ENCODE measurements at places on chromosomes 5 and 9.

- DNase-seq = no peak
Measured at GRCh38 chr9:112571624-112572355, 85.2 kb downstream of the KIAA1958 start.

GRCh38 chr5:64947031-64947430 lies 178.3 kb downstream of the CWC27 start:
- DNase-seq = no peak

- no peak for DNase-seq
Measured at GRCh38 chr5:4058899-4059298, 463.3 kb downstream of the IRX1 start.

DNA sequence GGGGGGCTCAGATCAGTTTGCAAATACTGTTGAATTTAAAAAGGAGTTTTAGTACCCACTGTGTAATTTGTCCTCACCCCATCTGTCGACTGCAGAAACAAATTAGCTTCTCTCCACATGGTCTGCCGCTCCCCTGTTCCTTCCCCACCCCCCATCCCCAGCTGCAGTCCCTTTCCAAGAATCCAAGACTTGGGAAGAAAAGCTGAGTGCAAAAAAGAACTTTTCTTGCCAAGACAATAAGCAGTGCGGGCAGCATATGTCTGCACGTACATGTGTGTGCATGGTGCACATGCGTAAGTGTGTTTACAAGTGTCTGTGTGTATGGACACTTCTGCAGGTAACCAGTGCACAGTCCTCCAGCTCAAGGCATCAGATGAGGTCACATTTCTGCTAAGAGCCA lies 125.7 kb upstream of the SMIM23 start:
- no peak for DNase-seq

GRCh38 chr9:132594412-132594811 lies 12.0 kb downstream of the BARHL1 start:
- no peak for DNase-seq

GRCh38 chr5:181187500-181188213 lies 17.3 kb downstream of the TRIM7 start:
- DNase-seq = peak; percentile 84

DNA sequence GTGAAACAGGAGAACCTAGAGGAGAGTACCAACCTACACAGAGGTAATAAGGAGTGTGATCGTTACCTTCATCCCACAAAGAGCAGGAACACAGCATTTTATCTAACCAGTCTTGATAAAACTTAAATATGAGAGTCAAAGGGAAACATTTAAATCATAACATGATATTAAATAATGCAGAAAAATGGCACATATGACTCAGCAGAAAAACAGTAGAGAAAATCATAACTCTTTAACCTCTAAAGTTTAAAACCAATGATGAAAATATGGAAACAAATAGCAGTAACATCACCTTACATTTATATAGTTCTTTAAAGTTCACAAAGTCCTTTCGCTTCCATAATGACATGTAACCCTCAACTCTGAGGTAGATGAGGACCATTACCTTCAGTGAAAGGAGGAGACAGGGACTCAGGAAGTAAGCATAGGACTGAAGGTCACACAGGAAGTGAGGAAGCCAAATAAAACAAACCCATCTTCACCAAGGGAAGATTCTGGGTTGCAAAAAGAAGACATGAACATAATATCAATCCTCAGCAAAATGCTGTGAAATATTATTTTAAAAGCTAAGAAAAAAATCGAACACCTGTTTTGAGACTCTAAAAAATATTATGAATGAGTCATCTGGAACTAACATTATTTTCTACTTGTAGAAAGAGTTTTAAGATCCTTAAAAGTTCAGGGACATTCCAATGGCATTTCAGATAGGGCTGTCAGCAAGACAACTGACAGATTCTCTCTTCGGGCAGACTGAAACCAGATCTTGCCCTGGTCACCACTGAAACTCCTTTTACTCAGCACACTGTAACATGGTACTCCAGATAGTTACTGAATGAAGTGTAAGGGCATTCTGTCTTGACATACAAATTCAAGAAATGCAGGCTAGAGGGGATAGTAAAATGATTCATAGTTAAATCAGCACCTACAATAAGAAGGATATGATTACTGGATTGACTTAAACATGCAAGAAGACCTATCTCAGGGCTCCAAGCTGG lies 148.5 kb downstream of the EPB41L4A start:
- DNase-seq = no peak

GRCh38 chr9:115015018-115015635 lies 84.7 kb upstream of the TNFSF8 start:
- DNase-seq = no peak

- no peak for DNase-seq
Measured at GRCh38 chr9:127875306-127875966, 2.0 kb downstream of the AK1 start.

GRCh38 chr9:121741228-121741918 lies 89.9 kb downstream of the DAB2IP start:
- no peak for DNase-seq

DNA sequence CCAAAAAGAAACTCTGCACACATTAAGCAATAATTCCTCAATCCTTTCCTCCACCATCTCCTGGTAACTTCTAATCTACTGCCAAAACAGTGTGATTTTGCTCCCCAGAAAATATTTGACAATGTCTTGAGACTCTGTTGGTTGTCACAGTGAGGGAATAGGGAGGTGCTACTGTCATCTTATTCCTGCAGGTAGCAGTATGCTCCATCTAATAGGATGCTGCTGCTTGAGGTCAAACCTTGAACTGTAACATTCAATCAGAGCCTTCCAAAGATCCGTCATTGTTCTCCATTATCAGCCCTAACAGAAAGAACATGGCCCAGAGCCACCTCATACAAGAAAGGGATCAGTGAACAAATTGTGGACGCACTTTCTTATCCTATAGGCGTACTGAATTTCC lies 514.7 kb upstream of the GRIN3A start:
- DNase-seq = no peak

DNA sequence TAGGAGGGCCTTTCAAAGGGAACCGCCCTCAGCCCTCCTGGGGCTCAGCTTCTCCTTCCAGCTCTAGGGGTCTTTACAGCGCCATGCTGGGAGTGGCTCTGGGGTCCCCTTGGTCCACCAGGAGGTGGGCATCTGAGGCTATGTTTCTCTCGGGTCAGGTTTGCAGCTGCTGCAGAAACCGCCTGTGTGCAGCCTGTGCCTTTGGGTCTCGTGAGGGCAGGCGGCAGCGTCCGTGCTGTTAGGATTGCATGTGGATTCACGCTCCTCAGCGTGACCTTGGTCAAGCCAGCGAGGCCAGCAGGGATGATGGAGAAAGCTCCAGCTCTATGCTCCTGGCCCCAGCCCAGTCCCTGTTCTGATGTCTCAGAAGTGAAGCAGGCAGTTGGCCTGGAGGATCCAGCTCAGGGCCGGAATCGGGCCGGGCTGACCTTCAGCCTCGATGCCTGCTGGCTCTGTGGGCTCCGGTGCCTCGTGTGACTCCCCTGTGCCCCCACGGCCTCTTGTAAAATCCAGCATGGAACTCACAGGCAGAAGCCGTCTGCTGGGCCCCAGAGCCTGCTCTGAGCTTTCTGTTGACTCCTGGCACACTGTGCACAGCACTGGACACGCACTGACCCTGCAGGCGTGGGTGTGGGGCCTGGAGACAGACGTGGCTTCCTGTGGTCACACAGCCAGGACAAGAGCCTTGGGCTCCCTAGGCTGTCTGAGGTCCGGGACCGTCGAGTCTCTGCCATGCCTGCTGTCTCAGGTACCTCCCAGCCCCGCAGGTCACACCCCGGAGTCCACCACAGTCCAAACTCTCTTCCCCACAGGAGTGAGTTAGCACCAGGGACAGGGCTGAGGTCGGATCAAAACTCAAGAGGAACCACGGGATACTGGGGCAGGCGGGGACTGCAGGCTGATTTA lies 54.3 kb downstream of the TRIP13 start:
- DNase-seq = no peak

DNA sequence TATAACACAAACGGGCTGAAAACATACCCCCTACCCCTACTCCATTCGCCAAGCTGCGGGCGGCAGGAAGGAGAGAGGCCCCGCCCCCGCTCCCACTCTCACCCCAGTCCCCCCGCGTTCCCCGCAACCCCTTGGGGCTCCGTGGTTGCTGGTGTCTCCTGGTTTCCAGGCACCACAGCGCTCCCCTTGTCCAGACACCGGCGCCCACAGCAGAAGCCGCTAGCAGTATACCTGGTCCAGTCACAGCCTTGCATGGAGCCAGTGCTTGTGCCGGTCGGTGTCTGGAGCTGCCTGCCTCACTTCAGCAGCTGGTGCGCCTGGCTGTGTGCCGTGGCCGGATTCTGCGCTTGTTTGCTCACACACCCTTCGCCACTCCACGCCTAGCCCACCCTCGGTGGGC lies 240.5 kb upstream of the DAB2 start:
- no peak for DNase-seq

- DNase-seq = peak; percentile 31
Measured at GRCh38 chr5:149549461-149550267, 1.6 kb downstream of the CSNK1A1 start.

Data from stimulated activated CD4-positive, alpha-beta T cell treated with anti-CD3 and anti-CD28 coated beads, Interleukin-1b, Interleukin-23, amount 100 ng/mL, for 48 hours (primary cell).